T-helper 2 cell treated with Interferon-gamma antibody and Interleukin-4, amounts not matched to agents 5 μg/mL and 100 μg/mL, for 36 hours (primary cell): ENCODE measurements at places on chromosomes 1 and 21.

GRCh38 chr1:219405531-219406331 is 207.2 kb downstream of the ZC3H11B start:
- no peaks in the 10 kb centered on the region for H3K36me3 ChIP-seq
- H3K4me1 ChIP-seq = no peaks in the 10 kb centered on the region
- H3K27ac ChIP-seq = no peak overlapping the region
- no peak overlapping the region for H3K4me3 ChIP-seq
- DNase-seq = no peak
- peaks cover 13% of the 10 kb centered on the region for H3K27me3 ChIP-seq

- H3K27me3 ChIP-seq = no peaks in the 10 kb centered on the region
- H3K27ac ChIP-seq = no peak overlapping the region
- no peak overlapping the region for H3K4me3 ChIP-seq
- peaks cover 3% of the 10 kb centered on the region for H3K4me1 ChIP-seq
- DNase-seq = no peak
Observed at GRCh38 chr1:224789311-224789710, 140.2 kb upstream of the DNAH14 start.

DNA sequence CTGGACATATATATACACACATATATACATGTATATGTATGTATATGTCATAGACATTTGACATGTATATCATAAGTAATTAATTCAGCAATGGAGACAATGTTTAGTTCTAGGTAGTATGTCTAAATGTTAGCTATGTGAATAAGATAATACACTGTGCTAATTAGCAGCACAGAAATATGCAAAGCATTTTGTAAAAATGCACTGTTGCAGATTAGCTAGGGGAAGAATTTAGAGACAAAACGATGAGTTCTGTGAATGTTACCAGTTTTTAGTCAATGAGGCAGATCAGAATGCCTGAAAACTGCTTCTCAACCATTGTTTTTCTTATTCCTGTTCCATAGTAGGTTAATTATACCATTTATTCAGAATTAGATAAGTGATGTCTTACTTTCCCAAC is 86.3 kb downstream of the TGFB2 start:
- H3K36me3 ChIP-seq = no peaks in the 10 kb centered on the region
- H3K4me3 ChIP-seq = no peak overlapping the region
- H3K27ac ChIP-seq = no peak overlapping the region
- peaks cover 3% of the 10 kb centered on the region for H3K27me3 ChIP-seq

DNA sequence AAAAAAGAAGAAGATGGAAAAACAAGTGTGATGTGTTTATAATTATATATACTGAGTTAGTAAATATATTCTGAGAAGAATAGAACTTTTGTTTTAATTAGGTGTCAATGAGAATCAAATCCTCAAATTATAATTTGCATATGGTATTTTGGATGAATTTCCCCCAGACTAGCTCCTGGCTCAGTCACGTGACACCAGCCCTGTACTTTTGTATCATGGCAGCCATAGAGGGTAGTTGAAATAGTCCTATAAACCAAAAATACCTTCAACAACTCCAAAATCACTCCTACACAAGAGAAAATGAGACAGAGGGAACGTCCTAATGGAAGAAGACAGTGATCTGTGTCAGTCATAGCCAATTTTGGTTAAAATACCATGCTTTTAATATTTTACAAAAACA is 9.0 kb upstream of the S1PR1 start:
- no peaks in the 10 kb centered on the region for H3K27me3 ChIP-seq
- H3K27ac ChIP-seq = no peak overlapping the region
- no peak for DNase-seq
- peaks cover 25% of the 10 kb centered on the region for H3K36me3 ChIP-seq
- peaks cover 32% of the 10 kb centered on the region for H3K4me1 ChIP-seq

GRCh38 chr1:204460346-204460745 is 34.3 kb downstream of the PIK3C2B start:
- no peak for DNase-seq
- no peak overlapping the region for H3K4me3 ChIP-seq
- H3K4me1 ChIP-seq = peaks cover 37% of the 10 kb centered on the region
- no peaks in the 10 kb centered on the region for H3K27me3 ChIP-seq

- DNase-seq = no peak
- no peak overlapping the region for H3K4me3 ChIP-seq
- H3K4me1 ChIP-seq = no peaks in the 10 kb centered on the region
Observed at GRCh38 chr1:211978596-211978995, 56.8 kb downstream of the INTS7 start.

DNA sequence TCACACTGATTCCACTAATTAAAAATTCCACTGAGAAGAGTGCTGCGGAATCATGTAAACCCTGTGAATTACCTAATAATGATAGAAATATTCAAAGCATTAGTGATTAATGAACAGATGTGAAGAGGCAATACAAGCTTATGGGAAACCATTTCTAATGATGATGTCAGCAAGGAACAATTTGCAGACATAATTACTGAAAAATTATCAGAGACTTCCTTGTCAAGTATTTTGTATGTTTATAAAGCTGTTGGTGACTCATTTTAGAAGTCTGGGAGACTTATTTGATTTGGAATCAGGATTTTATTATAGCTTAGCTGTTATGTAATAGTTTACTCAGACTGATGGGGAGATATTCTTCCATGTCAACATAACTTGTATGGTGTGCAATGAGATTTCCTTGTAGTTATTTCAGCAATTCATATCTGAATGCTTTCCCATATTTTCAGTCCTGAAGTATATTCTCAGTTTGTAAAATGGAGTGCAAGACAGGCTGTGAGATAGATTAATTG is 135.5 kb downstream of the TGFB2 start:
- H3K27me3 ChIP-seq = no peaks in the 10 kb centered on the region
- H3K4me3 ChIP-seq = no peak overlapping the region
- no peak overlapping the region for H3K27ac ChIP-seq
- H3K36me3 ChIP-seq = no peaks in the 10 kb centered on the region
- no peak for DNase-seq
- no peaks in the 10 kb centered on the region for H3K4me1 ChIP-seq
